ENCODE measurements at places on chromosomes 11 and 22.

DNA sequence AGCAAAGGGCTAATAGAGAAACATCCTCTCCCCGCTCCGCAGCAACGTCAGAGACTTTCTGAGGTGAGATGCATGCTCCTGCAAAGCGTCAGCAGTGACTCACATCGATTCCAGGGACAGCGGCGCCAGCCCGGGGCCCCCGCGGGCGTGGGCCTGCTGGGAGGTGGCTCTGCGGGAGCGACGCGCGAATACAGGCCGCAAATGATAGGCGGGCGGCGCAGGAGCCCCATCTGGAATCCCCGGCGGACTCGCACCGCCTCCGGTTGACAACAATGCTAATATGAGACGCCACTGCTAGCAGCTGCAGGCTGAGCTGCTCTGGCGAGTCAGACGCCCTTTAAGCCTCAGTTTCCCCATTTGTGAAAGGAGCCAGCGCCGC, 557 bp downstream of the RANGAP1 start:
- DNase-seq: peak; percentile 69

- DNase-seq: no peak
Observed at GRCh38 chr22:40628354-40629042, 8.0 kb downstream of the MRTFA start.

GRCh38 chr11:93922830-93923229, 72.4 kb upstream of the VSTM5 start:
- DNase-seq: no peak

- DNase-seq: peak; percentile 32
Observed at GRCh38 chr11:12599408-12600143, 74.6 kb upstream of the TEAD1 start.

GRCh38 chr11:78195917-78196560, 7.3 kb downstream of the USP35 start:
- DNase-seq: no peak
